Stimulated activated CD4-positive, alpha-beta T cell treated with anti-CD3 and anti-CD28 coated beads, Interleukin-15, amount 100 ng/mL, for 1 hour (primary cell): ENCODE measurements at places on chromosomes 2 and 18.

DNA sequence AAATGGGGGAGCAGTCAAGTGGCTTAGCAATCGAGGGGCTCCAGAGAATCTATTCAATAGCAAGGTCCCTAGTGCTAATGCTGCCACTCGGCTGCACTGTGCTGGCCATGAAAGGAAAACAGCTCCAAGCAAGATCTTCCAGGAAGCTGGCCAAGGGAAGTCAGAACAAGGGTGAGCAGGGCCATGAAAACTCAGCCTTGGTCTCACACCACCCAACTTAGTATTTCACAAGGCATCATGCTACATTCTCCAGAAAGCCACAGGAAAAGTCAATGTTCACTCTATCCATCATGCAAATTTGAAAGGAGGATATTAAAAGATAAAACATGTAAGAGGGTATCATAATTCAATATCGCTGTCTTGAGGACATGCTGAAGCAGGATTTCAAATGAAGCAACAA lies 35.7 kb downstream of the NRP2 start:
- no peak for DNase-seq

DNA sequence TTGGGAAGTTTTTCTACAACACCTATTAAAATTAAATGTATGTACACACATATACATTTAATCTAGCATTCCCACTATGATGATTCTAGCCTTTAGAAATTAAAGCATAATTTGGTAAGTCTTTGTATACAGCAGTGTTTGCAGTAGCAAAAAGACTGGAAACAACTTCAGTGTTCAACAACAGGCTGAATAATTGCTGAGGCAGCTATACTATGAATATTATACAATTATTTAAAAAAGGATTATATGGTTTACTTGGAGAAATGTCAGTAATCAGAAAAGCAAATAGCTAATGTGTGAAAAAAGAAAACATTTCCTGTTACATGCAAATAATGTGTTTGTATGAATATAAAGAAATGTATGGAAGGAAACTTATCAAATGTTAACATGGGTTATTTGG lies 1.4 kb upstream of the ZNF638 start:
- DNase-seq, result no peak

DNA sequence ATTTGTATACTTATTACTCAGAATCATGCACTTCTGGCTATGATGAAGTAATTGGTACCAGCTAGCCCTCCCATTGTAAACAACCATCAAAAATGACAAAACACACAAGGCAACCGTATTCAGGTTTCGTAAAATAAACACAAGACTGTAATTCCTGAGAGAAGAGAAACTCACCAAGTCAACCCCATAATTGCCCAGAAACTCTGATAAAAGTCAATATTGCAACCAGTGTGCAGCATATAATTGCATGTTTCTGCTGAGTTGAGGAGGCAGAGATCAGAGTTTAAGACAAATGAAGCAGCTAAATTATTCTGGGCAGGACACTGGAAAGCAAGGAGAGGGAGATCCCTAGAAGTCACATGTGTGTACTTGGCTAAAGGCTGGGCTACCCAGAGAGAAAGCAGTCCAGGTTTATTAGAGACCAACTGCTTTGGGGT lies 90.3 kb downstream of the ROCK2 start:
- DNase-seq, result no peak

DNA sequence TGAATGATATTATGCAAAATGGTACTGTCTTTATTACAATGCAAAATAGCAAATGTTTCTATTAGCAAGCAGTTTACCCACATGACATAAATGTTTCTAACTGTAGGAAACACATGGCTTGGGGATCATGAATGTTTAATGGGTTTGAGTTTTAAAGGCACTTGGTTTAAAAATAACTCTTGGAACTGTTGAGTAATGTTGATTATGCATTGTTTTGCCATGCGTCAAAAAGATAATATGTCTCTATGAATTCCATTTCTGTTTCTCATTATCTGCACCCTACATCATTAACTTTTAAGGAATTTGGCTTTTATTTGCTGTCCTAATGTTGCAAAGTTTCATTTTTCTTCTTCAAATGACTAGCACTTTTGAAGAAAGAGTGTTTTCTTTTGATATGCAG lies 1355.5 kb downstream of the SUCLG1 start:
- no peak for DNase-seq

GRCh38 chr2:128792476-128793054 lies 473.9 kb upstream of the HS6ST1 start:
- DNase-seq, result no peak

GRCh38 chr2:25666218-25666617 lies 7.2 kb downstream of the DTNB start:
- no peak for DNase-seq

DNA sequence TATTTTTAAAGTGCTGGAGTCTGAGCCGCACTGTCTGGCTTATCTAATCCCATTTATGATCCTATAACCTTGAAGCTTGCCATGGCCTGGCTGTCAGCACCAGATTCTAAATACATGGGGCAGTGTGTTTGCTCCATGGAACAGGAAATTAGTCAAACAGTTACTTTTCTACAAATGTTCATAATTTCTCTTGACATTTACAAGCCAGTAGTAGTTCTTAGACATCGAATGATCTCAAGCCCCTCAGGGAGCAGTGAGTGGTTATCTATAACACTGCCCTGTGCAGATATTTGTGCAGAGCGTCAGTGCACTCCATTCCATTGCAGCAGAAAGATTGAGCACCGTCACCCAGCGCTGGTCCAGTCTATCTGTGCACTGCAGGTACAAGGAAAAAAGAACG lies 205.2 kb downstream of the AGPS start:
- DNase-seq, result no peak

DNA sequence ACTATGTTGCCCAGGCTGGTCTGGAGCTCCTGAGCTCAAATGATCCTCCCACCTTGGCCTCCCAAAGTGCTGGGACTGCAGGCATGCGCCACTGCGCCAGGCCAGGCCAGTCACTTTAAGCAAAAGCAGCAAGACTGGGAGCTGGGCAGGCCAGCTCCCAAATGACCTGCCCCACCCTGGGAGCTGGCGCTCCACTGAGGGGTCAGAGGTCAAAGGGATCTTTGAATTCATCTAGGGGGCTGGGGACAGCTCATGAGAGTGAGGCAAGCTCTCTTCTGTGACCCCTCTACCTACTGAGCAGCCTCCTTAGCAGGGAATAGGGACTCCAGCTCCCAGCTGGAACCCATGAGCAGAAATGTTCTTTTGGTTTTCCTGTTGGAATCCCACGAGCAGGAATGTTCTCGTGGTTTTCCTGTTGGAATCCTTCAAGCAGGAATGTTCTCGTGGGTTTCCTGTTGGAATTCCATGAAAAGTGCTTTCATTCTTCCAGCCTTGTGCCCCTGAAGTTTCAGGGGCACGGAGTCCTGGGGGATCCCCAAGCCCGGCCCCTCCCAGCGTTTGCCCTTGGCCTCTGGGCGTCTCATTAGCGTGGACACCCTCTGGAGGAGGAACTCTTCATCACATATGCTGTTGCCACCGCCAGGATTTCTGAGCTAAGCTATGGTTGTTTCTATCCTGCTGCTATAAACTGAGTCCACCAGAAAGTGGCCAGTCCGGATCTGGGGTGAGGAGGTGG lies 162.0 kb upstream of the HAAO start:
- DNase-seq, result no peak
